ENCODE measurements at places on chromosomes 11 and 22.
A peak's percentile ranks its signal among the peaks of the same experiment; 100 is the strongest.

GRCh38 chr11:102534261-102534872 lies 3.8 kb upstream of the MMP7 start:
- DNase-seq, result no peak

GRCh38 chr11:28110108-28110820 lies 2.1 kb downstream of the METTL15 start:
- peak; percentile 53 for DNase-seq

GRCh38 chr11:70550456-70551195 lies 152.3 kb downstream of the CTTN start:
- no peak for DNase-seq

- DNase-seq, result no peak
Measured at GRCh38 chr22:29032014-29032475, 29.6 kb downstream of the C22orf31 start.

DNA sequence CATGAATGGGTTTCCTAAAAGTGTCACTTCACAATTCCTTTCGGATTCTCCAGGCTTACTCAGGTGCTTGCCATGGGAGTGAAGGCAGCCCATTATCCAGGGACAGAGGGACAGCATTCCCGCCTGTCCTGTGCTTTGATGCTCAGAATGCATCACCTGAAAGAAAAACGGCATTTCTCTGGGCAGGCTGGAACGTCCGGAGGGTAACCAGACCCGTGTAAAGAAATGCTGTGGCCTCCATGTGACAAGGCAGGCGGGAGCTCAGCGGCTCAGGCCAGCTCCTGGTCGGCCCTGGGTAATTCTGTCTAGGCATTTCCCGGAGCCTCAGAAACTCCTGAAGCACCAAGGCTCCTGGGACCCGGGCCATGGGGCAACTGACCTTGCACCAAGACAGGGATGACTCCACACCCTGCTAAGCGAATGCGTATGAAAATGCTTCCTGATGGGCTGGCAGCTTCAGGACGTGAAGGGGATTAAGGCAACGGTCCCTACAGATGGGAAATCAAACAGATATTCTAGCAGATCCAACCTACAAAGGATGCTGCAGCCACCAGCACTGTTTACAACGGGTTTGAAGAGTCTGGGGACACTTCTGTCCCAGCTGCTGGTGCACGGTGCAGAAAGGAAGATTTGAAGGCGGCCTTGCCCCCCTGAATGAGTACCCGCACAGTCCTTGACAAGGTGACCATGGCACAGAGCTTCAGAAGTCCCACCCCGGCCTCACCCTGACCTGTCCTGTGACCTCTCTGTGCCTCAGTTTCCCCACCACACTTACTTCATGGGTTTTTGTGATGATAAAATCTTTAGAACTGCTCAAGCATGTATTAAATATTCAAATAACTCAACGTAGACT lies 13.6 kb upstream of the FGF3 start:
- DNase-seq, result no peak

DNA sequence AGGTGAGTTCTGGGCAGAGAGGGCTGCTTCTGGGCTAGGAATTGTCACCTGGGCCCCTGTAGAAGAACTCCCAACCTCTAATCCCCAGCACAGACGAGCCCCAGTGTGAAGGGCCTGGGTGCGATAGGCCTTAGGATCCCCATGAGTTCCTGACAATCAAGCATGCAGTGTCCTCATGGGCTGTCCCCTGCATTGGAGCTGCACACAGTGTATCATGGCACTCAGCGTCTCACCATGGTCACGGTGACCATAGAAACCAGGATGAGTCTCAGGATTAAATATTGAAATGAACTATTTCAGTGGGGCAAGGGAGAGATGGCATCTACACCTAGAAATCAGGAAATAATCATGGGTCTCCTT lies 292 bp downstream of the SCGB2A1 start:
- no peak for DNase-seq

- no peak for DNase-seq
Measured at GRCh38 chr11:119025978-119026766, 4.5 kb downstream of the SLC37A4 start.

GRCh38 chr11:93974759-93975158 lies 46.4 kb upstream of the HEPHL1 start:
- no peak for DNase-seq

DNA sequence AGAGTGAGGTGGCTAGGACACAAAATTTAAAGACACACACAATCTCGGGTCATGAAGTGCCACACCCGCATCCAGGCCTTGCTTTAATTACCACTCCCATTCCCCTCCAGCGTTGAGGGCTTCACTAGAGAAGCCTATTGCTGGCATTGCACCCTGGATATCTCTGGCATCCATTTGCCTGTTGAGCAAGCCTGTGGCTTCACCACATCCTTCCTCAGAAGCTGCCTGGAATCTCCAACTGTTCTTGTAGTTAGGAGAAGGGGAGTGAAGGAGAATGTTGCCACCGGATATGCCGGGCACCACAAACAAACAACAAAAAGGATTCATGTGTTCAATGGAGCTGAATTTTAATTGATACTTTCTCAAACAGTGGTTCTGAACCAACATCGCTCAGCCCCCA lies 34.4 kb upstream of the RCN1 start:
- DNase-seq, result no peak

GRCh38 chr11:118051611-118052461 lies 25.0 kb upstream of the TMPRSS4 start:
- peak; percentile 90 for DNase-seq

DNA sequence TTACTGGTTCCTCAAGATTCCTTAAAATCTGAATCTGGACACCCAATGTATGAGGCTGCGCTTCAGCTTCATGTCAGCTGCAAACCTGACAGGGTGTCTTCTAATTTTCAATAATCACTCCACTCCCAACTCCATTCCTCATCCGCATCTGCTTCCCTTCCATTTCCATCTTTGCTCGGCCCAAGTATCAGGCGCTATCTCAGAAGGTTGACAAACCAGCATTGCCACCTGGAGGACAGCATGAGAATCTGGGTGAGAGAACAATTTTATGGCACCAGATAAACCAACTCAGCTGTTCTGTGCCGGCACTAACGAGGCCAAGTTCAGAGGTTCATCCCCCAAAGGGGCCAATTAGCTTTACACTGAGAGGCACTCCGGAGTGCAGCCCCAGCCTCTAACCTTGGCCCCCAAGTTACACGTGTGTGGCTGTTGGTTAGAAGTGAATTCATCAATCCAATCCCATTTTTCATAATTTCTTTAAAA lies 79.1 kb upstream of the LMO2 start:
- DNase-seq, result no peak

DNA sequence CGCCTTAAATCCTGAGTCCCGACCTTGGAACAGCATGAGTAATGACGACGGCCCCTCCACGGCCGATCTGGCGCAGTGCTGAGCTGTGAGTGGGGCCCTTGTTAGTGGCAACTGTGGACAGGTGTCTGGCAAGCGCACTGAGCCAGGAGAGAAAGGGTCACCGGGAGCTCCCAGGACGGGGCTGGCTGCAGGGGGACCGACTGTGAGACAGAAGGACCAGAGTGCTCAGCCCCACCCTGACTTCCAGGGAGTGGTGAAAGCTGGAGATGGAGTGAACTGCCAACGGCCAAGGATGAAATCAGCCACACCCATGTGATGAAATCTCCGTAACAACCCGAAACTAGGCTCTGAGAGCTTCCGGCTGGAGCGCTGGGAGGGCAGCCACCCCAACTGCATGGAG lies 228.6 kb downstream of the BRD1 start:
- no peak for DNase-seq

GRCh38 chr11:9231848-9232177 lies 33.3 kb downstream of the DENND5A start:
- peak; percentile 26 for DNase-seq

DNA sequence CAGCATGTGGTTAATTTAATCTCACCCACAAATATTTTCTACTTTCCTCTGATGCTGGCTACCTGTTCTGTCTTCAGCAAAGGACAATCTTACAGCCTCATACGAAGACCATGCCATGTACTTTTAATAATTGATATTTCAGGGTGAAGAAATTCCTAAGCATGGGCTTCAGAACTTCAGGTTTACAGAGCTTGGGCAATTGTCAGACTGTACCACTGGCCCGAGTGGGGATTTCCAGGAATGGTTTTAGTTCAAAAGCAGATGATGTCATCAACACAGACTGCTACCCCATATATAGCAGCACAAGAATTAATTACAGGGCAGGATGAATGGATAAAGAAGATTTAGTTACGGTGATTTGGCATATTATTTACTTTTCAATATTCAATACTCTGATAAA lies 171.8 kb downstream of the ETS1 start:
- DNase-seq, result no peak

DNA sequence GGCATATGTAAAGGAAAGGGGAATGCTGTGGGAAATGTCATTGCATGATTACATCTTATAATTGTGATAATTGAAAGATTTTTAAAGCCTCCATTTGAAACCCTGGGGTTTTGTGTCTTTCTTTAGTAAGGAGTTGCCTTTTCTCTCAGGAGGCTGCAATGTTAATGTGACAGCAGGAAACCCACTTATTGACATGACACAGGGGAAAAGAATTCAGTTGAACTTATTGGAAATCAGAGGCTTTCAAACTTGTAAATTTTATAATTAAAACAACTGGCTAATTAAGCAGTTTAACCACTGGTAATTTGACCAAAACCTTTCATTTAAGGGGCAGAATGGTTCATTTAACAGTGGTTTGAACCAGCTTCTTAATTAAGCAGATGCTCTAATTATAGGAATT lies 31.2 kb downstream of the MRPL48 start:
- no peak for DNase-seq

DNA sequence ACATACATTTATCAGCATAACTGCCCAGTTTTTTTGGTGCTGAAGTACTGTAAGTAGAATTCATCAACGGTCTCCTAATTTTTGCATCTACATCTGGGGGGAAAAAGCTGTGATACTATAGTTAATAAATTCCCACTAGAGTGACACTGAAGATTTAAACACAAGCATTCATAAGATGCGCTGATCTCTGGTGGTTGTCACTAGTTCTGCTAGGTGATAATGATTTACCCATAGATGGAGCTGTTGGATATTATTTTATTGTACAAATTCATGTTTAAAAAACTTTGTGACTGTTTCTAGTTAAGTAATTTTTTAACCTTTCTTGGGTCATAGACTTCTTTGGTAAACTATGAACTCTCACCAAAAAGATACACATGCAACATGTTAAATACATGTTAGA lies 106.6 kb downstream of the EMSY start:
- DNase-seq, result no peak

- no peak for DNase-seq
Measured at GRCh38 chr11:86481399-86481798, 106.7 kb downstream of the CCDC81 start.

- no peak for DNase-seq
Measured at GRCh38 chr11:99376463-99376862, 355.7 kb downstream of the CNTN5 start.

DNA sequence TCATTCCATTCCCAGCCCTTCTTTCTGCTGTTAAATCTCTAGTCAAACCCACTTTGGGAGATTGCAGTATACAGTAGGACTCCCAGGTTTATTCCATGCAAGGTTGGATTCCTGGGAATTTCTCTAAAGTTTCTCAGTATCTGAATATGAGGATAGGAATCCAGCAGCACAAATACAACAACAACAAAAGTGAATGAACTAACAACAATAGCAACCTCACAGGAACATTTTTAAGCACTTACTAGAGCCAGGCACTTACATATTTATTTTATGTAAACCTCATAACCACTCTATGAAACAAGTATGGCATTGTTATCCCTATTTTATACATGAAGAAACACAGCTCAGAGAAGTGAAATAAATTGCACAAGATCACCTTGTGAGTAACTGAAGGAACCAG lies 1.9 kb downstream of the MMP7 start:
- no peak for DNase-seq

DNA sequence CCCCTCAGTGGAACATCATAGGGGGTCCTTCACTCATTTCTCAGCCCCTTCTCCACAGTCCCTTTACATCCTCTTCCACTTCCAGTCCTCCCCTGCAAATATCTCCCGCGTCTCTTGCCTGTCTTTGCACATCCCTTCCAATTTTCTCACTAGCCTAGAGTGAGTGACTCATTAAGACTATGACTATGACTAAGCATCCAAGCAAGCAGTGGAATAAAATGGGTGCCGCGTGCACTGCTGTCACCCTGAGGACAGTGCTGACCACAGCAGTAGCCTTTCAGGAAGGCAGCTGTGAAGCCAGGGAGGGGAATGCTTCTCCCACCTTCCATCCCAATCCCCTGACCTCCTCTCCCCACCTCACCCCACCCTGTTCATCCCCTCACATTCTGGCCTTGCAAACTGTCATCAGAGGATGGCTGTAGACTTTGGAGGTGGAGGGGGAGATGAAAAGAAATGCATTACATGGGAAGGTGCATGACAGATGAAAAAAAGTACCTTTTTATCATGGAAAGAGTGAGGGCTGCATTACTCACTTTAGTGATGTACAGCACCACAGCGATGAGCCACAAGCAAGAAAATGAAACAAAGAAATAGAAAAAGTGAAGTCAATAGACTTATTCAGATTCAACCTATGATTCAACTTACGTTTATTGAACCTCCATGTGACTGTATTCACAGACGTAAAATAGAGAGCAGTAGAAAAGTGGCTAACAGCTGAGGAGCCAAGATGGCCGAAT lies 948.2 kb downstream of the NTM start:
- DNase-seq, result no peak

DNA sequence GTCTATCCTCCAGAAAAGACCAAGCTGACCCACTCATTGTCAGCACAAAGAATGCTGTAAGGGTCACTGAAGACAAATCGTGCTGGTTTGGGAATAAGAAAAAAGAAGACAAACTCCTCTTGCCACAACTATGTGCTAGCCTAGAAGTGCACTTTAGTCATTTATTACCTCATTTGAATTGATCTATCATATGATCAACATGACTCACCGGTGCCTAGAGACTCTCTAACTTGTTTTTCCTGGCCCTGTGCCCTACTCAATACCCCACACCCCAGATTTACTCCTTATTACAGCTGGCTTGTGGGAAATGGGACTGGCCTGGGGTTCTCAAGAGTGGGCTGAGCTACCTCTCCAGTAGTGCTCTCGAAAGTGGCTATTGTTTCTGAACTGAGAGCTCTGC lies 35.9 kb upstream of the HORMAD2 start:
- DNase-seq, result no peak

- no peak for DNase-seq
Measured at GRCh38 chr22:26245001-26245400, 75.7 kb downstream of the SEZ6L start.

DNA sequence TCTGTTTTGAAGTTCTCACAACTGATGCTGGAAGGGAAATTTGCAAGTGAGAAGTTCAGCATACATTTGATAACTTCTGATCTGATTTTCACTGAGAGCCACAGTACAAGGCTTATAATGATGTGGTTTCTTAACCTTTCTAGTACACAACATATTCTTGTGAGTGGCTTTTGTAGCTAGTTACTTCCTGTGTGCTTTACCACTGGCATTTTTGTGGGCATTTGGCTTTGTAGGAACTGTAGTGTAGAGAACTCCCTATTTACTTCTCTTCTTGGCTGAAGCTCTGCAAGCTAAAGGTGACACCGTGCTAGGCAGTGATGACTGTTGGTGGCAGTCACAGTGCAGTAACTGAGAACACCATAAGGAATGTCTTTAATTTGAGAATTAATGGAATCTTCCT lies 14.9 kb downstream of the USP47 start:
- DNase-seq, result peak; percentile 38

- no peak for DNase-seq
Measured at GRCh38 chr11:43267856-43268580, 43.8 kb upstream of the API5 start.

Measured in CD4-positive, alpha-beta memory T cell (primary cell).